ENCODE measurements at places on chromosomes 7 and 10.

DNA sequence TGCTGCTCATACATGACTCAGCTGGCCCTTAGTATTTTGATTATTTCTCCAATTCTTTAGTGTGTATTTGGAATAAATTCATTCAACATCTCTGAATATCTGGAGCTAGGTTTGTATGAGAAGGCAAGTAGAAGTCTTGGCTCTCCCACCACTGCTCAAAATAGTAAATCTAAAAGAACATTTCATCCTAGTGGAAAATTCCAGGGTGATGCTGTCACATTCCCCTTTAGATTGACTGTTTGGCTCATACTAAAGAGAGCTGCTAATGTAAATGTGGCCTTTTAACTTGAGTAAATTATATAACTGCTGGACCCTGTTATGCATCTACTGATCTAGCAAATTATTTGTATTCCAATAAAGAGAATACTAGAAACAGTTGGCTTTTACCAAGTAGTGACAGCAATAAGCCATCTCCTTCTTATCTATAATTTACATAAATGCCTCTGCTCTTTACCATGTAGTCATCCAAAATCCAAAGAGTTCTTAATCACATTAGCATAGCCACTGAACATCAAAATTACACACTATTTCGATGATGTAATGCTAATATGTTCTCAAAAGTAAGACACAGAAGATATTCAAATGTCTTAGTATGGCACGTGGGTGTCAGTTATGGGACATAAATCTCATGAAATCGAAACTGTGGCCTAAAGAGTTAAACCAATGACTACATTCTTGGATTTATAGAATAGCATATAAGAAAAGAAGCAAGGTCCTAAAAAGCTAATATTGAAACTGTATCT lies 86.9 kb upstream of the KCND2 start:
- DNase-seq = no peak

GRCh38 chr10:19651549-19651948 lies 164.7 kb upstream of the PLXDC2 start:
- no peak for DNase-seq

GRCh38 chr10:60292998-60293397 lies 96.7 kb downstream of the ANK3 start:
- DNase-seq = no peak

- DNase-seq = no peak
These were observed 26.2 kb downstream of the ZAN start for GRCh38 chr7:100759357-100760171.

DNA sequence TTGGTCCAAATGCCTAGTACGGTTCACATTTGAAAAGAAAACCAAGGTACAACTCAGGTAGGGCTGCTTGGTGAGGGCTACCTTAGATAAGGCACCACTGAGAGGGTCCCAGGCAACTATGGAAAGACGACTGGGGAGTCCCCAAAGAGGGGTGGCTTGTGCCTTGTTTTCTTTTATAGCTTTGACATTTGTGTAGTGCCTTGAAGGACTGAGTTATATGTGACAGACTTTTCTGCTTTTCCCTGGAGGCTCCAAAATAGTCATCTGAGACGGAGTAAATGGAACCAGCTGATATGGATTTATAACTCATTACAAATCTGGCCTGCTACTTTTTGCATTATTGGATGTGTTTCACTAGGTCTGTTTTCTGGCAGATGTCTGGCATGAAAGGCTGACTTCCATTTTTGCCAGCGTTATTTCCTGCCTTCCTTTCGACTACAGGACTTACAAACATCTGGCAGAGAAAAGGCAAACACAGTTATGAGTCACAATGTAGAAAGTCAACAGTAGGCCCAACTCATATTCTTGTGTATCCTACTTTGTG lies 88.2 kb upstream of the IMMP2L start:
- DNase-seq = no peak

- DNase-seq = peak; percentile 73
These were observed 1.4 kb downstream of the RHEB start for GRCh38 chr7:151518105-151518946.

DNA sequence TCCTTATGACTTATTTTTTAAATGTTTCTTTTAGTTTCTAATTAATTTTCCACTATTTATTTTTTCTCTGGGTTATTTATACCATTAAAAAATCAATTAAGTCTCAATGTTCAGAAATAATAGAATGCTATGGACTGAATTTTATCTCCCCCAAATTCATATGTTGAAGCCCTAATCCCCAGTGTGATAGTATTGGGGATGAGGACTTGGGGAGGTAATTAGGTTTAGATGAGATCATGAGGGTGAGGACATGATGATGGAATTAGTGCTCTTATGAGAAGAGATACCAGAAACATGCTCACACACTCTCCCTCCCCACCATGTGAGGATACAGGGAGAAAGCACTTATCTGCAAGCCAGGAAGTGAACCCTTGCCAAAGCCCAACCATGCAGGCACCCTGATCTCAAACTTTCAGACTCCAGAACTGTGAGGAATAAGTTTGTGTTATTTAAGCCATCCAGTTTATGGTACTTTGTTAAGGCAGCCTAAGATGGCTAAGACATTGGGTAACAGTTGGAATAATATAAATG lies 202.6 kb downstream of the MDFIC start:
- no peak for DNase-seq

Data from NK-92 treated with Interleukin-12 subunit alpha and Interleukin-12 subunit beta, amount 100 ng/mL, for 24 hours (cell line).